ENCODE measurements at places on chromosomes 2 and 18.

DNA sequence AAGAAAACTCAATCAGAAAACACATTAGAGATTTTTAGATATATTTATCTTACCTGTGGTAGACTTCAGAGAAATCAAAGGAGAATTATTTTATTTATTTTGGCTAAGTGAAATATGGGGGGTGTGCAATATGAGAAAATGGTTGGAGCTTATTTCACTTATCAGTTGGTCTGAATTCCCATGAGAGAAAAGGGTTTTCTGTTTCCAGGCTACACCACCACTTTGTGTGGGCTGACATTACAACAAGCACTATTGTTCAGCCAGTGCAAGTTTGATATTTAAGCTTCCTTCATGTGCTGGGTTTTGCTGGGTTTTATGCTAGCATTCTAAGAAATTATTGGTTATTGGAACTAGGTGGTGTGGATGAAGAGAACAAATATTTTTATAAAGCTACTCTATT lies 33.5 kb downstream of the RMND5A start:
- no peak for DNase-seq

GRCh38 chr2:234629596-234629995 lies 132.7 kb upstream of the ARL4C start:
- DNase-seq = no peak

DNA sequence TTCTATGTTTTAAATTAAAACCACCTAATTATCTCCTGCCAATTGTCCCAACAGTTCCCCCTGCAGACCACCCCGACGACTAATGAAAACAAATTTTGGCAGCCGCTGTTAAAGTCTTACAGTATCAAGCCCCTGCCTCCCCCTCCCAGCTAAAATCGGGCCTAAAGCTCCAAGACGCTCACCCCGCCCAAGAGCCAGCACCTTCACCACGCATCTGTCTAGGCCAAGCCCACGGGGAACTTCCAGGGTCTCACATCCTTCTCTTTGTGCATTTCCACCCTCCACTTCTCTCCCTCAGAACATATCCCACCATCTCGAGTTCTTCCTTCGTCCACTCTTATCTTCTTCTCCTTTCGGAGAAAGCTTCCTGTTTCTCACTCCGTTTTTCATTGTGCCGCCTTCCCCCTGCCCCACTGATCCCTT lies 445 bp downstream of the PRPF40A start:
- peak; percentile 38 for DNase-seq

DNA sequence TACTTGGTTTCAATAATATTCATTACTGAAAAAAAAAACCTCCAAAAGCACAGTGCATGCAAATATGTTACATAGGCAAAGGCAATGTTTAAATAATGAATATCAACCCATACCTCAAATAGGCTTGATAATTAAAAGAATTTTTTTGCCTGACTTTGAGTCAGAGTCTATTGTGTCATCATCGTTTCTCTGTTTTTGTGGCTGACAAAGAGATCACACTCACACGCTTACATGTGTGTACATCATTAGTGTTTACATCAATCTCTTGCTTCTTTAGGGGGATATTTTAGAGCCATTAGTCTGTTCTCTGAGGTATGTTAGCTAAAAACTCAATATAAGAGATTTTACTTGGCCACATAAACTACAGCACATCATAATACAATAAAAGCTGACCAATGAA lies 150.3 kb upstream of the MMADHC start:
- DNase-seq = no peak

DNA sequence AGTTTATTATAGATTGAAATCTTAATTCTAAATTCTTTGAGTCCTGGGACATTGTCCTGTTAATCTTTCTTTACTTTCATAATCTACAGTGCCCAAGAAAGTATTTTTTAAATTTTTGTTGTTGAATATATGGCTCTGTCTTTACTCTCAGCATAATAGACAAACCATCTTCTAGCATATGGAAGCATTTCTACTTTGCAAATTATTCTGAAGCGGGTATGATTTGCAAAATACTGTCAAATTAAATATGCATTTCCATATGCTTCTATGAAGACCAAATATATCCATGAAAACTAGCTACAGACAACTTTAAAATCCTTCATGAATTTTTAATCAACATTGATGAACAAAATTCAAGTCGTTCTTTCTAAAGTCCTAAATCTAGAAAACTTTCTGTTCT lies 117.2 kb downstream of the KYNU start:
- no peak for DNase-seq

DNA sequence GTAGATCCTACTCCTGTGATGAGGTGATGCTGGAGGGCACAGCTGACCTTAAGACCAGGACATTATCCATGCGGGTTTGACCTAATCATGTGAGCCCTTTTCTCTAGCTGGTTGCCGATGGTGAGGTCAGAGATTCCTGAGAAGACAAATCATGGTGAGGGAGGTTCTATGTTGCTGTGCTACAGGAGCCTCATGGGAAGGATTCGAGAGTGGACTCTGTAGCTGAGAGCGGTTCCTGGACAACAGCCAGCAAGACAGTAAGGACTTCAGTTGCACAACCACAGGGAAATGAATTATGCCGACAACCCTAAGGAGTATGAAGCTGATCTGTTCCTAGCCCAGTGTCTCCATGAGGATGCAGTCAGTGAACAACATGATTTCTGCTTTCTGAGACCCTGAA lies 80.4 kb downstream of the EPB41L3 start:
- DNase-seq = no peak

DNA sequence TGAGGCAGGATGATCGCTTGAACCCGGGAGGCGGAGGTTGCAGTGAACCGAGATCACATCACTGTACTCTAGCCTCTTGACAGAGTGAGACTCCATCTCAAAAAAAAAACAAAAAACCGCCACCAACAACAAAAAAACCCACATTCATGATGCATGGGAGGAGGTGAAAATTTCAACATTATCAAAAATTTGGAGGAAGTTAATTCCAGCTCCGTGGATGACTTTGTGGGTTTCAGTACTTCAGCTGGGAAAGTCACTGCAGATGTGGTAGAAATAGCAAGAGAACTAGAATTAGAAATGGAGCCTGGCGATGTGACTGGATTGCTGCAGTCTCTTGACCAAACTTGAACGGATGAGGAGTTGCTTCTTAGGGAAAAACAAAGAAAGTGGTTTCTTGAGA lies 74.3 kb downstream of the PRKCE start:
- no peak for DNase-seq

GRCh38 chr2:190255676-190256075 lies 64.0 kb downstream of the HIBCH start:
- DNase-seq = no peak

DNA sequence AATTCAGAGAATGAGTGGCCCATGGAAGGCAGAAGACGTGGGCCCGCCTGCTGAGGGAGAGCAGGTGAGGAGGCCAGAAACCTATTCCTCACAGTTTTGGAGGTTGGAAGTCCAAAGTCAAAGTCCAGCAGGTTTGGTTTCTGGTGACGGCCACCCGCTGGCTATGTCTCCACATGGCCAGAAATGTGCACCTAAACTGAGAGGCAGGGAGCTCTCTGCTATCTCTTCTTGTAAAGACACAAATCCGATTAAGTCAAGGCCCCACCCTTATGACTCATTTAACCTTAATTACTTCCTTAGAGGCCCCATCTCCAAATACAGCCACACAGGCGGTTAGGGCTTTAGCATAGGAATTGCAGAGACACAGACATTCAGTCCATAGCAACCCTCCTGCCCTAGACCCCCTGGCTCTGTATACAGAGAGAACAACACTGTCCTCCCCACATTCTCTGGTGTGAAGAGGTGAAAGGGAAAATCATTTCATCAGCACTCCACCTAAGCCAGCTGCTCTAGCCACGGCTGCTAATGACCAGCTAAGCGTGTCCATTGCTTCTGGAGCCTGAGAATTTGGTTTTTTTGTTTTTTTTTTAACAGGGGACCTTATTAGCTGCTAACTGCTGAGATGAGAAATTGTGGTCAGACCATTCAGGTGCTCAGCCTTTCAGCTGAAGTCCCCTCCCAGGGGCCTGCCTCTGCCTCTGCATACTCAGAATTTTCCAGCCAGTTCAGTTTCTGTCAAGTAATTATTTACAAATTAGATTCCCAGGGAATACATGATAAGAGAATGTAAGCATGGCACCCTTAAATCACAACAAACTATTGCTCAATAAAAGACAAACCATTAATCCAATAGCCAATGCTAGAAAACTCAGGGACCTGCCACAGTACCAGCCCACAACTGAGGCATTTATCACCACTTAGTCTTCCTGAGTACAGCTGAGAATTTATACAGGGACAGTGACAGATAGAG lies 368.7 kb upstream of the ID2 start:
- no peak for DNase-seq

DNA sequence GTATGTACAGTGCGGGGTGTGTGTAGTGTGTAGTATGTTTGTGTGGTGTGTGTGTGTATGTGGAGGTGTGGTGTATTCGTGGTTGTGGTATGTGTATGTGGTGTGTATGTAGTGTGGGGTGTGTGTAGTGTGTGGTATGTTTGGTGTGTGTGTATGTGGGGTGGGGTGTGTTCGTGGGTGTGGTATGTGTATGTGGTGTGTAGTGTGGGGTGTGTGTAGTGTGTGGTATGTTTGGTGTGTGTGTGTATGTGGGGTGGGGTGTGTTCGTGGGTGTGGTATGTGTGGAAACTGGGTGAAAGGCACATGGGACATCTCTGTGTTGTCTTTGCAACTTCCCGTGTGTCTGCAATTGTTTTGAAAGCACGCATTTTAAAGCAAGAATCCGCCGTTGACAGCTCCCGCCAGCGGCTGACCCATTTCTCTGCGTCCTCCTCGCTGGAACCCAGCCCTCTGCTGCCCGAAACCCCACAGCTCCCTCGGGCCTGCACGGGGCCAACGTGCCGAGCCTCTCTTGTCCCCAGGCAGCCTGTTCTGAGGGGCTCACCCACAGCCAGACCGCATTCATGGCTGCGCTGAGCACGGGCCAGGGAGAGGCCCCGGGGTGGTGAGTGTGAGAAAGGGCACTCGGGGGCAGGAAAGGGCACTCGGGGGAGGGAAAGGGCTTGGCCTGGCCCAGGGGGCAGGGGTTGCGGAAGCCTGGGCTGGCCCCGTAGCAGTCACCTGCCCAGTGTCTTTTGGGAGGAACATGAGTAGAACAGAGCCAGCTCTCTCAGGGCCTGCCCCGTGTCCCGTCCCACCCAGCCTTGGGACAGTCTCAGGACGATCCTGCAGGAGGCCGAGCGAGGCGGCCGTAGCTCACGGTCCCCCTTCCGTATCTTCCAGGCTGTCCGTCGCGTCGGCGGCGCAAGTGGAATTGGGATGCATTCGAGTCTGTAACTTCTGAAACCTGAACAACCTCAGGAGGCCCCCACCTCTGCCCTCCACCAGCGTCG lies 61.4 kb downstream of the TWIST2 start:
- DNase-seq = no peak

DNA sequence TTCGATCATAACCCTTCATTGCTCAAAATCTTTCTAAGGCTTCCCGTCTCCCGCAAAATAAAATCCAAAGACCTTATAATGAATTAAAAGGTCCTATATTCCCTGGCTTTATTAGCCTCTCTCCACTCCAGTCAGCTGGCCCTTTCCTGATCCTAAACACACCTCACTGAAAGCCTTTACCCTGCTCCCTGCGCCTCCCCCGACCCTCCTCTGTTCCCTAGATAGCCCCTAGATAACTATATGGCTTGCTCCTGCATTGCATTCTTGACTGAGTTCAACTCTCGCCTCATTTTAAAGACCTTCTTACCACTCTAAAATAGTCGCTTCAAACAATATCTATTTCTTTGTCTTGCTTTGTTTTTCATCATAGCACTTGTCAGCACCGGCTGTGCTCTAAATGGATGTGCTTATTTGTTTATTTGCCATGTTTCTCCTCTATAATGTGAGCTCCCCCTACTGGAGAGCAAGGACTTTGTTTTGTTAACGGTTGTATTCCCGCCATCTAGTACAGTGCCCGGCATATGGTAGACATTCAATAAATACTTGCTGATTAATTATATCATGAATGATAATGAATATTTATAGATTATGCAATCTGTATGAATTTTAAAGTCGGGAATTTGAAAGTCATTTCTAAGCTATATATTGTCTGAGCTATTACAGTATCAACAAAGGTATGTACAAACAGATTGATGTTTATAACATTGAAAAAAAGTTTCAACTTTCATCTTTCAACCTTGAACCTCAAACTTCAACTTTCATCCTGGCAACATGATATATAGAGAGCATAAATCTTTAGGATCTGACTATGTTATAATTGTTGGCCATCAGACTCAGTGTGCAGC lies 32.4 kb upstream of the VIT start:
- no peak for DNase-seq

- DNase-seq = no peak
These were observed 105.4 kb upstream of the FAM110C start for GRCh38 chr2:151553-152334.

DNA sequence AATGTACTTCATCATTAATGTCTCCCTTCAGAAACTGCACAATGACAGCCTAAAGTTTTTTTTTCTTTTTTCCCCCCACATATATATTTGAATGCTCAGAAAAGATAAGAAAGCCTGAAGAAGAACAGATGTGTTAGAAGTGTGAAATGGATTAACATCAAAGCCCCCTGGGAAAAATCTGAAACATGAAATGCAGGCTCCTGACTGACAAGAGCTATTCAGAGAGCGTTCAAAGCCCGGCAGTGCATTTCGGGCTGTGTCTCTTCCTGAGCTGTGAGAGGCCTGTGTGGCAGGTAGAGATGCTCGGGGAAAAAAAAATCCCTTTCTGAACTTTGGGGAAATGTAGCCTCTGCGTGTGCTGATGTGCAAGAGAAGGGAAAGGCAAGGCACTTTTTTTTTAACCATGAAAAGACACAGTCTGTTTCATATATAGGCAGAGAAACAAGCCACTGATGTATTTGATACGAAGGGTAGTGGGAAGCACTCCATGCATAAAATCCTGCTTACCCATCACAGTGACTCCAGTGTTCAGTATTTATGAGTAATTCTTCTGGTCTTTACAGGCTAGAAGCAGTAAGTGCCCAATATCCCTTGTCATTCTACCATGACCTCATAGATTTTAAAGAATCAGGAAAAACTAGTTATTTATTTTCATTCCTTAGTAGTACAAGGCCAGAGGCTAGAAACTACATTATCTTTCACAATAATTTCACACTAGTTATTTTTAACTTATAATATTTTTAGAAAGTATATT lies 1574.2 kb upstream of the PIK3C3 start:
- DNase-seq = no peak

- no peak for DNase-seq
These were observed 411.4 kb downstream of the TRIB2 start for GRCh38 chr2:13128139-13128538.

- no peak for DNase-seq
These were observed 57.8 kb upstream of the ITGB6 start for GRCh38 chr2:160257743-160258491.

DNA sequence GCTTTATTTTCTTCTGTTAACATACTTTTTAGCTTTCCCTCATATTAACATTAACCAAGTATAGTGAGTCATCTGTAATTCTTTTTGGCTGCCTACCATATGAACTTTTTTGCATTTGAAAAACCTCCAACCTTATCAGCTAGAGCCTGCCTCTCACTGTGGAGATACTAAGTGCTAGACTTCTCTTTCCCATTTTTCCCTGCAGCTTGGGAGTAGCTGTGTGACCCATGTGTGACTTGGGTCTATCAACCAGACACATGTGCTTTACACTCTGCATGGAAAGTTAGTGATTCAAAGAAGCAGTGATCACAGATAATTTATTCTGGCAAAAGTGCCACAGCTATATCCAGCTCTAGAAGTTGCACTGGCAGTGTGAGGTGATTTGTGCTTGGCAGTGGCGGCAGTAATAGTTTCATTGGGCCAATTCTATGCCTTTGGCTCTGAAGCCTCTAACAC lies 36.3 kb downstream of the PREPL start:
- no peak for DNase-seq

- no peak for DNase-seq
These were observed 221.8 kb upstream of the RBMS1 start for GRCh38 chr2:160715428-160715827.

All from stimulated activated naive CD8-positive, alpha-beta T cell treated with anti-CD3 and anti-CD28 coated beads, Interleukin-15, Interleukin-2, amounts not matched to agents 100 U/mL and 50 U/mL, for 24 hours (primary cell).